Activated CD8-positive, alpha-beta memory T cell treated with anti-CD3 and anti-CD28 coated beads, Interleukin-2, amount 50 U/mL, for 4 hours (primary cell): ENCODE measurements at places on chromosomes 7 and 10.

- DNase-seq = no peak
Observed at GRCh38 chr7:66123175-66123528, 8.5 kb downstream of the CRCP start.

DNA sequence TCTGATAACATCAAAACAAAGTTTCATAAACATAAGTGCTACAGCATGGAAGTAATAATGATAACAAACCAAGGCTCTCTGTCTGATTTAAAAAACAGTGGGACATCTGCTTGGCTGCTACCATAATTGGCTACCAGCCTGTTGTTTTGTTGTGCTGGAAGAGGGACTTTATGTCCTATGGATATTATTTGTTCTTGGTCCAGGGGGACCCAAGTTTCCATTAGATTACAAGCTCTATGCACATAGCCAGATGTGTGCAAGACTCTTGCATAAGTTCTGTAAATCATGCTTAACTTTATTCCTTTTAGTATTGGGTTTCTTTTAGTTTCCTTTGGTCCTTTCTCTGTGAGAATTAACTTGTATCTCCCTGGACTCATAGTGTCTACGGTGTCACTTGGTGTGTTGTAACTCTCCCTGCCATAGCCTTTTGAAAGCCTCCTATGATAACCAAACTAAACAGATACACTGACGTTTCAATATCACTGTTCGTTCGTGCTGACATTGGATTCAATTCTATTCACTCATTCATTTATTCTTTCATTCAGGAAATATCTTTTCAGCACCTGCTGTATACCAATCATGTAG is 41.4 kb upstream of the CD36 start:
- no peak for DNase-seq

- no peak for DNase-seq
Observed at GRCh38 chr10:121556455-121556854, 41.8 kb downstream of the FGFR2 start.

GRCh38 chr7:17031906-17032551 is 150.2 kb upstream of the AGR3 start:
- DNase-seq = no peak

DNA sequence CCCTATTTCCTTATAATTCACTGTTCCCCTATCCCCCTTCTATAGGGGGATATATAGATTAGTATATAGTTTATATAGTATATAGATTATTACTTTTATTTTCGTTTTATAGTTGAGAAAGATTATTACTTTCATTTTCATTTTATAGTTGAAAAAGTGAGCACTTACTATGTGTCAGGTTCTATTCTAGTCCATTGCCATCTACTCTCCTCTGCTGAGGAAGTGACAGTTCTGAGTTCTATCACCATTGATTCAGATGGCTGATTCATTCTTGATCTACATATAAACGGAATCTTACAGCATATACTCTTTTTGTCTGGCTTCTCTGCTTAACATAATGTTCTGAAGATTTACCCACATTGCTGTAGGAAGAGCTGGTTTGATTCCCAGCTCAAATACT is 20.7 kb upstream of the CAV2 start:
- no peak for DNase-seq

DNA sequence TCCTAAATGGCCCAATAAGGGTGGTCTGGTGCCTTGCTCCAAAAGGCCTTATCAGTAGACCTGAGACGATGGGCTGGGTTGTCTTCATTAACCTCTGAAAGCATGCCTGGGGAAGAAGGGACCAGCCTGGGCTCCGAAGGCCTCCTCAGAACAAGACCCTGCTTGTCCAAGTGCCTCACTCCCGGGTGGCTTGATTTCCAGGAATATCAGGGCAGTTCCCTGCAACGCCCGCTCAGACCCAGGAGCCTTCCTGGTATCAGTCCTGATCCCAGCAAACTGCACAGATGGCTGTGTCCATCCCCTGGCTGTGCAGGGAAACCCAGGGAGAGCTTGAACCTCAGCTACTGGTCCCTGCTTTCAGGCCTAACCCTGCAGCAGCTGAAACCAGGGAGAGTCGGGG is 49.9 kb upstream of the CUX1 start:
- no peak for DNase-seq

GRCh38 chr7:45588466-45588865 is 14.3 kb downstream of the ADCY1 start:
- DNase-seq = no peak

DNA sequence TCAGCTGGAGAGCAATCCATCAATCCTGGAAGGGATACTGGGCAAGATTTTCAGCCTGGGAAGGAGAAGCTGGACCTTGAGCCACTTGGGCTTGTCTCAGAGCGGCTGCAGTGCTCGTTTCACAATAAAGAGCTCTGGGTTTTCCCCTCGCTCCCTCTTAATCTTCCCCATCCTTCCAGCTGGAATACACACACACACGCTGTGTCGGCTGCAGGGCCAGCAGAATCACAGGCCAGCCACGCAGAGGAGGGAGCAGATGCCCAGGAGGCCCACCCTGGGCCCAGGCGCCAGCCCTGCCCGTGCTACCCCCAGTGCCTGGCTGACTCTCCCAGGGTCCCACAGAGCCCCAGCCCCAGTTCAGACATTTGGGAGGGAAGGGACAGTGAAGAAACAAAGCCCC is 255.1 kb downstream of the TNS3 start:
- no peak for DNase-seq
